ENCODE measurements at places on chromosomes 3 and 15.
A peak's percentile ranks its signal among the peaks of the same experiment; 100 is the strongest.

DNA sequence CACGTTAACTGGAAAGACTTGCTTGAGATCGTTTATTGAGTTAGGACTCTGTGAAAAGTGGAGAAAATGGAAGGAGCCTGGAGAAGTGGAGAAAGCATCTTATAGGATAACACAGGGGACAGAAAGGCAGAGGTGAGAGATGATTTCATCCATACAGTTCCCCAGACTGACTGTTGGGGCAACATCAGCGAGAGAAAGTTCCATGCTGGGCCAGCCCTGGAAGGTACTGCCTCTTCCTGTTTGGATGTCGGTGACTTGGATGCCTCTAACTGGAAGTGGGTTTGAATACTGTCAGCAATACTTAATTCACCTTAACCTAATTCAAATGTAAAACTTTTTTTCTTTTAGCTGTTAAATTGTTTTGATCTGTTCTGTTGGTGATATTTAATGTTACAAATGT, 32.3 kb downstream of the ATP13A5 start:
- no peak for DNase-seq

GRCh38 chr3:48776854-48777253, 59.8 kb upstream of the IP6K2 start:
- DNase-seq, result no peak

GRCh38 chr3:27358372-27358771, 10.8 kb downstream of the NEK10 start:
- no peak for DNase-seq

GRCh38 chr3:53114412-53115074, 15.7 kb downstream of the RFT1 start:
- DNase-seq, result no peak

DNA sequence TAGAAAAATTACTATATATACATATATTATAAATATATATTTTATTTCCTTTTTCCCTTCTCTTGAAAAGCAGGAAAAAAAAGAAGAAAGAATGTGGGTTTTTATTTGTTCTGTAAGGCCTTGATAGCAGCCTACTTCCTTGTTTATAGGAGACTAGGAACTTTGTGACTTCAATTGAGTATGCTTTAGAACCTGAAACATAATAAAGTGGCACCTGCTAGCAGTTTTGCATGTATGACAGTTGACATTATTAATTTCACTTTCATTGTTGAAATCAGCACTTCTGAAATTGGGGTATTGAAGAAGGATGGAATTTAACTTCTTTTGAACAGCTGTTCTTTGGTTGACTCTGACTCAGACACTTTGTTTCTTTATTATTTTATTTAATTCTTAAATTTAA, 56.9 kb downstream of the GLCE start:
- no peak for DNase-seq

- DNase-seq, result peak; percentile 47
Measured at GRCh38 chr3:39208463-39209055, 16.2 kb upstream of the XIRP1 start.

GRCh38 chr3:31095255-31095654, 200.8 kb upstream of the GADL1 start:
- no peak for DNase-seq

GRCh38 chr3:159829056-159829455, 159.6 kb upstream of the IL12A start:
- no peak for DNase-seq

Data from LoVo (cell line).